ENCODE measurements at places on chromosomes 3 and 15. TPM values are rescaled to one million over a fixed set of nuclear protein-coding genes. Genes with fewer than 3 reads are reported as not detected.

The PLCH1 gene
- total RNA-seq: 28.8 TPM

The ZIC4 gene
- total RNA-seq: 0.25 TPM

The CDHR4 gene
- 0.12 TPM for total RNA-seq

The CEMIP gene
- not detected for total RNA-seq

The GHSR gene
- not detected for total RNA-seq

The DHX30 gene
- 70.9 TPM for total RNA-seq

The EPHB1 gene
- 9.1 TPM for total RNA-seq

The RSRC1 gene
- total RNA-seq: 48.6 TPM

The GOLGA8G gene
- total RNA-seq: not detected

The STRIT1 gene
- total RNA-seq: not detected

The OIP5 gene
- 80.9 TPM for total RNA-seq

The GNAT1 gene
- total RNA-seq: not detected

The CP gene
- not detected for total RNA-seq

The CNTN4 gene
- total RNA-seq: 5.1 TPM

The GOLGA6B gene
- not detected for total RNA-seq

All from neural progenitor cell (in vitro differentiated cells).